ENCODE measurements at places on chromosomes 4 and X.

GRCh38 chr4:101813604-101814003 is 23.1 kb downstream of the BANK1 start:
- no peak for DNase-seq

DNA sequence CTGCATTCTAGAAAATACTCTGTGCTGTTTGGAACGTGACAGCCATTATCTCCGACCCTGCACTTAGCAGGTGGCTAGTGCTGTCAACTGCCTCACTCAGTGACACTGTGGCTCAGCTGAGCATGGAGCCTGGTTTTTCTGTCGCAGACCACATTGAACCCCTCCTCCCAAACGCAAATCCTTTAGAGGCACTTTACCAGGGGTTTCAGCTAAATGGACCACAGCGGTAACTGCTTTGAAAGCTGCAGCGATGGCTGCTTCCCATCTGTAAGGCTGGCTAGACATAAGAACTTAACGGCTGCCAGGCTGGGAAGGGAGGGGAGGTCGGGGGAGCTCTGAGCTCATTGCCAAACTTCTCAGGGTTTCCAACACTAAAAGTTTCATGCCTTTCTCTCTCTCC is 8.1 kb downstream of the SLC34A2 start:
- no peak for DNase-seq

DNA sequence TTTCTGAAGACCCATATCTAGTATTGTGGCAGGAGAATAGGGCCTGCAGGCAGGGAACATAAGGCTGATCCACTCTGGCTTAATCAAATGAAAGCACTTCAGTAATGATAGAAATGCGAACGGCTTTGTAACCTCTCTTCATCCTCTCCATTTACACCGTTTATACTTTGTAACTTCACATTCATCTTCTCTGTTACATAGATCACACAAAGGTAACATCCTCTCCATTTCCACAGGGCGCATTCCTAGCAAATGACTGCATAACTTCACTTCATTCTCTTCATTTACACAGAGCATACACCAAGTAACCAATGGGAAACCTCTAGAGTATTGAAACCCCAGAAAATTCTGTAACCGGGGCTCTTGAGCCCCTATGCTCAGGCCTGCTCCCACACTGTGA is 65.5 kb upstream of the SLC34A2 start:
- no peak for DNase-seq

DNA sequence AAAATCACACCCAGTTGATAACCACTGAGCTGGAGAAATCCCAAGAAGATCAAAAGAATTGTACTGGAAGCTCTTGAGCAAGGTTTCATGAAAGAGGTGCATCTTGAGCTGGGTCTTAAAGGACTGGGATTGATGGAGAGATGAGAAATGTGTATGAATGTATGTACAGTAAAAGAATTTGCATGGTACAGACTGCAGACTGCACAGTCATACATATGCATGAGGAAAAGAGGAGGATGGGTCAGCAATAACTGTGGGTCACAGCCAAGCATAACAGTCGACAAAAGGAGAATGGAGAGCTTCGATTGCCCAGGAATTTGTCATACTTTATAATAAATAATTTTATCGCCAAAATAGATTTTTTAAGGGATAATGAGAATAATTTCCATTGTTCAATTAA is 4.8 kb upstream of the RELL1 start:
- no peak for DNase-seq

DNA sequence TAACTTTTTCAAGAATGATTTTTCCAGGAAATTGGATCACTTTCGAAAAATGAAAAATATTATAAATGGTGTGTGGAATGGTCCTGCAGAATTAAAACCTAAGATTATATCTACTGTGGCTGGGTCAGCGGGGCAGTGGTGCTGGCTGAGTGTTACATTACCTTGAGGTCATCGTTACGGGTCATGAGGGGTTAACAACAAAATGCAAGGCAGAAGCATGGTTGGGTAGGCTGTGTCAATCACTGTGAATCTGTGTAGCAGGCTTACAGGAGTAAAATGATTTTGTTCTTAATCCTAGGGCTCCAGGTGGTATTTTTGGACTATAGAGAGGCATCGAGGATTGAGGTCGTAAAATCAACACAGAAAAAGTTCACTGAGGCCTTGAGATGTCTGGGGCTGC is 105.2 kb upstream of the AMOT start:
- DNase-seq = no peak
